ENCODE measurements at places on chromosomes 3 and 15.
A peak's percentile ranks its signal among the peaks of the same experiment; 100 is the strongest.

DNA sequence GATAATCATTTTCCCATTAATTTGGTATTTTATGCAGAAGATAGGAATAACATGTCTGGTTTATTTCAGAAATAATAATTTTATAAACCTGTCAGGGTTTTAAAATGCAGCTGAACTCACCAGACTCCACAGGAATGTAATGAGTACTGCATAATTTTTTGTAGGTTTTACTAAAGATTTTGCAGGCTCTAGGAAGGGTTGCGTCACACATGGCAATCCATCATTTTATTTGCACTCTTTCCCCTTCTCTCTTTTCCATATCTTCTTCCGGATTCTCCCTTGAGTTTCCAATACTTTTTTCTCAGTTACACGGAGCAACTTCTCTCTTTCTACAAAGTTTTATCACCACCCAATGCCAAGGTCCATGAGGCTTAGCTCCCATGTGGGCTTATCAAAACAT, 234.7 kb downstream of the NFKBIZ start:
- DNase-seq: no peak

GRCh38 chr3:14574183-14574582, 34.0 kb upstream of the GRIP2 start:
- DNase-seq: no peak

DNA sequence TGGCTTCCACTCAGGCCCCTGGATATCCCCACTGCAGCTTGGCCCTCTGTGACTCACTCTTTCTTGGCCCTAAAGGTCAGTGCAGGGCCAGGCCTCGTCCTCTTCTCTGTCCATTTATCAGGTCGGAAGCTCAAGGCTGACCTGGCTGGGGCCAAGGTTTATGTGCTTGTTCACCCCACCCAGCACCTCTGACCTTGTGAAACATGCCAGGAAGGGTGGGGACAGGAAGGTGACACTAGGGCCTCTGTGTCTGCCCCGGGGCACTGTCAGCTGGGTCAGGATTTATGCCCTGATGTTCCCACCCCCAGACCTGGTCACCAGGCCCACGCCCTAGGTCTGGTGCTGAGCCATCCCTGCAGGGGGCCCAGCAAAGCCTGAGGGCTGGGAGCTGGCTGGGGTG, 103.8 kb downstream of the FBLN2 start:
- DNase-seq: no peak

DNA sequence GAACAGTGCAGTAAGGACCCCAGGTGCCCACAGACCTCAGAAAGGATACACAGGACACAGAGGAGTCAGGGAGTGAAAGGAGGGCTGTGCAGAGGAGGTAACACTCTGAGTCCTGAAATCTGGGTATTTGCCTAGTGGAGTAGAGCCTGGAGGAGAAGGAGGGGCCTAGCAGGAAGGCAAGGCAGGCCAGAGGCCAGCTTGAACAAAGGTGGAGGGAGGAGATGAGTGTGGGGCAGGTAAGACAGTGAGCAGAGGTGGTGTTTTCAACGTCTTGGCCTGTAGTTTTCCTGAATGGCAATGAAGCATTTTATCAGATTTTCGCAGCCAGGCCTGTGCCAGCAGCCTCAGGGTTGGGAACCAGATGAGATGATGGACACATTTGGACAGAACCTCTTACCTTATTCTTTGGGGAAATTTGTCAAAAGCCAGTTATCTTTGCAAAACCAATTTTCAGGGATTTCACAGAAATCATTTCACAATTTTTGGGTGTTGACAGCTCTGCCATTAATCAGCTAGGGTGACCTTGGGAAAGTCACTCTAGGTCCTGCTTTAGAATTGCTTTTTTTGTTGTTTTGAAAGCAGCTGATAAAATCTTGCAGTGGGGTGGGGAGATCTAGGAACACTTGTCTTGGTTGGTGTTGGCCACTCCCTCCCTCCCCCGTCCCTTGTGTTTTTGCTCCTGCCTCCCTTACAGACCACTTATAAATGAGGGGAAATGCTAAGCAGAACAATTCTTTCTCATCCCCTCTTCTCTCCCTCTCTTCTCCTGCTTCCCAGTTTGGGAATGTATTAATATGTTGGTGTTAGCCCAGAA, 38.4 kb downstream of the SPSB4 start:
- no peak for DNase-seq

GRCh38 chr3:69290006-69290405, 95.9 kb downstream of the FRMD4B start:
- DNase-seq: no peak

- DNase-seq: no peak
Measured at GRCh38 chr3:62892951-62893350, 17.7 kb upstream of the CADPS start.

GRCh38 chr15:100175406-100176114, 166.2 kb downstream of the ADAMTS17 start:
- no peak for DNase-seq

- DNase-seq: no peak
Measured at GRCh38 chr3:126314790-126315658, 42.2 kb downstream of the KLF15 start.

DNA sequence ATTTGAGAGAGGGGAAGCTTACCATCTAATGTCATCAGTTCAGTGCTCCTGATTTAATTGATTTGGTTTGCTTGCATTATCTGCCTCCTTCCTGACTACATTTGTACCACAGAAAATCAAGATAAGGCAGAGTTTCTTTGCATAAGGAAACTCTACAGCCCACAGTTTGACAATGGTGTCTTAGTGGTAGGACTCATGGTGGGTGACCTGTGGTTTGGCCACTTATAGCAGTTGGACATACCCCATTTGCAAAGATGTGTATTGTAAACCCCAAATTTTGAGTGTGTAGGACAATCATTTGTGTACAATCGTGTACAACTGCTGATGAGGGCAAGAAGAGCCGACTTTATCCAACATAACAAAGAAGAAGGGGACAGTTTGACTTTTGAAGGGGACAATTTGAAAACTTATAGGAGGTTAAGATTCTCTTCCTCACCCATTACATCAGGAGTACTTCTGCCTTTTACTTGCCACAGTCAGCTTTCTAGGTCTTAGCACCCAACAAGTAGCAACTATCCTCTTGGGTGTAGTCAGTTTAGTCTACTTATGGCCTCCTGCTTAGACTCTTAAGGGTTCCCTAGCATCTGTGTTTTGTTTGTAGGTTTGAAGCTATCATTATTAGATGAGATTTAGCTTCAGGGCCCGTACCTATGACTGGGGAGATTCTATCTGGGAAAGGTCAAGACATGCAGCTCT, 6.2 kb downstream of the TGFBR2 start:
- DNase-seq: no peak

GRCh38 chr15:95919460-95919859, 411.0 kb upstream of the NR2F2 start:
- no peak for DNase-seq

- DNase-seq: no peak
Measured at GRCh38 chr3:107392549-107393165, 15.4 kb downstream of the CCDC54 start.

- no peak for DNase-seq
Measured at GRCh38 chr15:25268166-25268565, 170.7 kb downstream of the UBE3A start.

DNA sequence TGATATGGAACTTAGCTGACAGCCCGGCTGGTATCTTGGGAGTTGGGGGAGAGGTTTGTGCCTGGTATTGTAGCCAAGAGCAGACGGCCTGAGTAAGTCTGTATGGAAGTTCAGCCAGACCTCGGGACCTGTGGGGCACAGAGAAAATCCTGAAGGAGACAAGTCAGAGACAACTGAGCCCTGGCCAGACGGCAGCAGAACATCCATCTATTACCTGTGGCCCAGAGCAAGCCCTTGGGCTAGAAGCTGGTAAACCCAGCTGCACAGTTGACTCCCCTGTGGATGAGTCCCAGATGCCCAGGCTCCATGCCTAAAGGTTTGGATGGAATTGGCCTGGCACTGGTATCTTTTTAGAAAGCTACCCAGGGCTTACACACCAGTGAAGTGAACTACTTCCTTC, 70.4 kb upstream of the DLG1 start:
- DNase-seq: no peak

GRCh38 chr3:170962411-170962810, 54.0 kb upstream of the EIF5A2 start:
- no peak for DNase-seq

- DNase-seq: no peak
Measured at GRCh38 chr3:62119139-62119538, 254.2 kb downstream of the FEZF2 start.

DNA sequence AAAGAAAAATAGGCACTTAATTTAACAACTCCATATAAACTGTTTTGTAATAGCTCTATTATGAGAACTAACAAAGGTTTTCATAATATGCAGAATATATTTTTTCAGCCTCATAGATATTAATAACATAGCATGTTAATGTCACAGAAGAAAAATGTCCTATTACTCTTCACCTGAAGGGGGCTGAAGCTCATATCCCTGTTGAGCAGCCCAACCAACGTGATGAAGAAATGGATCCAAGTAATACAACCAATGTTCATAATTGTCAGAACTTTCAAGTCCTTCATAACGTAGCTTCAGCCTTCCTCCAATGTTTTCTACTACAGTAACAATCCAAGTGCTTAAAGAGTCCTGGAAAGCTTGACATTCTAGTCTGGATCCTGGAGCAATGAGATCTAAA, 34.5 kb upstream of the STIMATE start:
- DNase-seq: no peak

GRCh38 chr15:95324656-95325055, 1005.8 kb upstream of the NR2F2 start:
- no peak for DNase-seq

- DNase-seq: no peak
Measured at GRCh38 chr3:174495311-174495710, 363.8 kb upstream of the NAALADL2 start.

GRCh38 chr3:55708242-55708641, 221.1 kb upstream of the WNT5A start:
- DNase-seq: no peak

- peak; percentile 5 for DNase-seq
Measured at GRCh38 chr15:76057332-76058000, 2.3 kb upstream of the TMEM266 start.

- DNase-seq: no peak
Measured at GRCh38 chr3:126983276-126983652, 349 bp downstream of the PLXNA1 start.

DNA sequence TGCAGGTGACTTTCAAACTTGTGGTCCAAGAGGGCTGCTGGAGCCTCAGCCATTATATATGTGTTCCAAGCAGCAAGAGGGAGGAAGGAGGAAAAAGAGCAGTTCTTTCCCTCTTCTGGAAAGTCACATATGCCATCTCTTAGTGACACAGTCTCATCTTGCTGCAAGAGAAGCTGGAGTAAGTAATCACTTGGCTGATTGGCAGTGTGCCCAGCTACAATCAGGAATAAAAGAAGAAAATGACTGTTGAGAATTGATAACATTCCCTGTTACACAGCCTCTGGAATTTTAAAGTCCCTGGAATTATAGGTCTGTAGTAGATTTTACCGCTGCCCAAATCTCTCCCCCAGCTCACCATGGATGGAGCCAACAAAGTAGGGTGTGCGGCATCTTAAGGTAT, 31.4 kb upstream of the LYZL4 start:
- DNase-seq: no peak

GRCh38 chr3:143063018-143063417, 56.6 kb upstream of the CHST2 start:
- no peak for DNase-seq

- no peak for DNase-seq
Measured at GRCh38 chr15:99169769-99170311, 65.0 kb downstream of the SYNM start.

- no peak for DNase-seq
Measured at GRCh38 chr3:72176537-72177041, 391.6 kb upstream of the PROK2 start.

GRCh38 chr3:11558002-11558401, 85.7 kb downstream of the VGLL4 start:
- DNase-seq: no peak

GRCh38 chr3:160564258-160564911, 986 bp downstream of the KPNA4 start:
- DNase-seq: no peak

GRCh38 chr3:45640724-45641361, 46.3 kb downstream of the LIMD1 start:
- no peak for DNase-seq

GRCh38 chr3:105885256-105885655, 16.4 kb upstream of the CBLB start:
- DNase-seq: no peak

DNA sequence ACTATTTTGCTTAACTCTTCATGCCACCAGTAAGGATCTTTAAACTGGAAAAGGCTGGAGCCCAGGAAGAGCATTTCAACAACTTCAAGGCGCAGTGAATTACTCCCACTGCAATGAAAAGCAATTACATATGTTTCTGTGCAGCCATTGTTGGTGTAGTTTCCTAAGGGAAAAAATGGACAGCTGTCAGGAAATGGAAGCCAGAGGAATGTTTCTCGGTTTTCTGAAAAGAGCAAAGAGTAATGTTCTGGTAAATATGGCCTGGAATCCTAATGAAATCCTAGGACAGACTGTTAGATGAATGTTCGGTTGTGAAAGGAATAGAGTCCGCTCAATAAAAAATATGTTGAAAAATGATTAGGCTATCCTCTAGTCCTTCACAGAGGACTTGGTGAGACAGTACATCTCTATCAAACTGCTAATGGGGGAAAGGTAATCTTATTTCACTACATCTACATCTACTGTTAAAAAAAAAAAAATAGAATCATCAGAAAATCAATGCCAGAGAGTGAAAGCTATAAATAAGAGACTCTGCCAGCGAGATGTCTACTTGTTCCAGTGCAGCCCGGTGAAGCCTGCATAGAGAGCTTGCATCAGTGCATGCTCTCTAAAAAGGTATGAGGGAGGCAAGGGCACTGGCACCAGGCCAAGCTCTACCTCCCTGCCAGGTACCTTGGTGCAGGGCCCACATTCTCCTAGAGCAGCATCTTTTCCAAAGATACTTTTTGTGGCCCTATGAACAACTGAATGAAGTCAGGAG, 68.2 kb upstream of the TJP1 start:
- DNase-seq: no peak

GRCh38 chr3:53495520-53496391, 1.3 kb downstream of the CACNA1D start:
- DNase-seq: no peak

GRCh38 chr3:120281261-120281660, 3.8 kb downstream of the GPR156 start:
- DNase-seq: no peak

- DNase-seq: no peak
Measured at GRCh38 chr15:28117432-28117990, 18.4 kb upstream of the OCA2 start.

- no peak for DNase-seq
Measured at GRCh38 chr15:58146749-58147148, 8.6 kb downstream of the AQP9 start.

- DNase-seq: no peak
Measured at GRCh38 chr3:168939651-168940238, 723.8 kb downstream of the MECOM start.

DNA sequence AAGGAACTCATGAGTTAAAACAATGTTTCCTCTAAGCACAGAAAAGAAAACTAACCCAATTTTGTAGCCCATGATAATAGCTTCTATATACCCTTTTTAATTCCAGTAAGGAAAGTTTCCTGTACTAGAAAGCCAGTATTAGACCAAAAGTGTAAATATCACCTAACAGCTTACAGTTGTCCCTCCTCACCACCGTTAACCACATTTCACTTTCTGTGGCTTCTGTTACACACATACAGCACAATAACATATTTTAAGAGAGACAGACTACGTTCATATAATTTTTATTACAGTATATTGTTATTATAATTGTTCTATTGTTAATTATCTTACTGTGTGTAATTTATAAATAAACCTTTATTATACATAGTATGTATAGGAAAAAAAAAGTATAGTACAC, 74.1 kb downstream of the ZNF280D start:
- no peak for DNase-seq
